Mammary epithelial cell (primary cell): ENCODE measurements at places on chromosomes 1 and 21. TPM values are rescaled to one million over a fixed set of nuclear protein-coding genes. Genes with fewer than 3 reads are reported as not detected.

ZNF683 gene
- total RNA-seq = not detected in 2 replicates

GRCh38 chr1:9942399-9942938 is 722 bp downstream of the LZIC start:
- DNase-seq = peak; percentile 57

DNA sequence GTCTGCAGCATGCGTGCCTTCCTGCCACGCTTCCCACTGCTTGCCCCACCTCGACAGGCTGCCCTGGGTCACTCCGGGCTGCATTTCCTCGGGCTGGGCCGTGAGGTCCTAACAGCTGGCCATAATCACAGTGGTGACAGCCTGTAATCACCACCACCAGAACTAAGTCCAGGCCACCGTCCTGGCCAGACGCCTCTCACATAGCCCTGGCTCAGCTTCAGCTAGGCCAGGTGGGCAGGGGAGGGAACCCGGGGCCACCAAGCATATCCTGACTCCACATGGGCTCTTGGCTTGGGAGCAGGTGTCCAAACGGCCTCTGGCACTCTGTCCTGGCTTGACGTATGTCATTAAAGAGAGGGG is 229.5 kb downstream of the TRABD2B start:
- DNase-seq = no peak

GRCh38 chr1:46001081-46001785 is 131.2 kb downstream of the PIK3R3 start:
- no peak for DNase-seq

- no peak for DNase-seq
Observed at GRCh38 chr1:114536043-114536442, 25.0 kb upstream of the TRIM33 start.

LYPD8 gene
- 1.2 TPM for total RNA-seq

DNA sequence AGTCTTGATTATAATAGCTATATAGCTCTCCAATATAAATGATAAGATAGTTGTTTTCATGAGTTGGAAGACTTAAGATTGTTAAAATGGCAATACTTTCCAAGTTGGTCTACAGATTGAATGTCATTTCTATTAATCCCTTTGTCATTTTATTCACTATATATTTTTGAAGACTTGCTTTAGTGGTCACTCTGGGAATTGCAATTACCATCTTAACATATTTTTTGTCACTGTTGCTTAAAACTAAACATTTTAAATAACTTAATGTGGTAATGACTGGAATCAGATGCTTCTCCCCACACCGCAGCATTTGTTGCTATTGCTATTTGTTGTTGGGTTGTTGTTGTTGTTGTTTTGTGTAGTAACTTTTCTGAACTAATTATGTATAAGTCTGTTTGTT is 1592.9 kb downstream of the MRPL39 start:
- DNase-seq = no peak

DNA sequence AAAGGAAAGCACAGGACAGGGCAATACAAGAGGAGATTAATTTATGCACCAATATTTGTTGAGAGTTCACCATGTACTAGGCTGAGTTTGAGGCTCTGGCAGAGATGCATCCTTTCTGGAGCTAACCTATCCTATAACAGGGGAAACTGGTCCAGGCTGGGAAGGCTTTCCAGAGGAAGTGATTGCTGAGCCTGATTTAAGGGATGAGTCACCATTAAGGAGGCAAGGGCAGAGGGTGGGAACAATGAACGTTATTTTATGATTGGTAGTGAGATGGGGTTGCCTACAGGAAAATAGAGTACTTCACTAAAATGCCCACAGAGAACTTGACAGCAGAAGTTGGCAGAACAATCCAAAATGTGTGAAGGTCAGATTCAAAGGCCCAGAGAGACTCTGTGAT is 141.4 kb downstream of the PLPP3 start:
- DNase-seq = peak; percentile 15

DNA sequence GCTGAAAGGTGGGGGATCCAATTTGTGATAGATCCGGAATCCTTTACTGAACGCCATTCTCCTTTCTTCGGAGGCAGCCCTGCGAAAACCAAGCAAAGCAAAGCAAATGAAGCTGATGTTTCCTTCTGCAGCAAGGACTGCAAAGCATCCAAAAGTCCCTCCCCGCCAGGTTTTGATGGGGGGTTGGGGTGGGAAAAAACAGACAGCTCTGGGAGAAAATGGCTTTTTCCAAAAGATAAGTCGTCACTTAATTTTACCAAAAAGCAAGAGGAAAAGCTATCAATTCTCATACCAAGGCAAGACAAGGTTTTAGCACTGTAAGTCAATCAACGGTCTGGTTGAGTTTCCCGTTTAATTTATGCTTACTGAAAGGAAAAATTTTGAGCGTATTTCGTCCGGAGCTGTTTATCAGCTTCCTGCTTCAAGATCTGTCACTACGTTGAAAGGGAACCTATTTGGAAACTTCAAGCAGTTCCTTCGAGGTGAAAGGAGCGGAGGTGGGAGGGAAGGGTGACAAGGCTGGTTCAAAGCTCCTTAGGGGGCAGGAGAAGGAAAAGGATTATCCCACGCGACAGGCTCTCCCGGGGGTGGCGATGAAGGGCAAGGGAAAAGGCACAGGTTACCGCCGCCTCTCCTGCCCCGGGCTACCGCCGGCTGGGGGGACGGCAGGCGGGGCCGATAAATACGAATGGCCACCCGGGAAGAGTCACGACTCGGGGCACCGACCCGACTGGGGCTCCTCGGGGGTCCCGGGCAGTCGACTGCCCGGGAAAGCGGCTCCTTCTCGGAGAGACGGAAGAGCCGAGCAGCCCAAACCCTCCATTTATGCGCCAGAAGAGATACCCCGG is 750 bp downstream of the SYNJ1 start:
- DNase-seq = peak; percentile 29

GRCh38 chr1:203626910-203627246 is 246 bp downstream of the ATP2B4 start:
- no peak for DNase-seq

KRTAP13-2 gene
- total RNA-seq = not detected in 2 replicates

COL9A2 gene
- 0.37 and 0.40 TPM in 2 replicates for total RNA-seq

MAP10 gene
- total RNA-seq = 0.14 and 0.21 TPM in 2 replicates

KLF17 gene
- 0.17 TPM for total RNA-seq

DNA sequence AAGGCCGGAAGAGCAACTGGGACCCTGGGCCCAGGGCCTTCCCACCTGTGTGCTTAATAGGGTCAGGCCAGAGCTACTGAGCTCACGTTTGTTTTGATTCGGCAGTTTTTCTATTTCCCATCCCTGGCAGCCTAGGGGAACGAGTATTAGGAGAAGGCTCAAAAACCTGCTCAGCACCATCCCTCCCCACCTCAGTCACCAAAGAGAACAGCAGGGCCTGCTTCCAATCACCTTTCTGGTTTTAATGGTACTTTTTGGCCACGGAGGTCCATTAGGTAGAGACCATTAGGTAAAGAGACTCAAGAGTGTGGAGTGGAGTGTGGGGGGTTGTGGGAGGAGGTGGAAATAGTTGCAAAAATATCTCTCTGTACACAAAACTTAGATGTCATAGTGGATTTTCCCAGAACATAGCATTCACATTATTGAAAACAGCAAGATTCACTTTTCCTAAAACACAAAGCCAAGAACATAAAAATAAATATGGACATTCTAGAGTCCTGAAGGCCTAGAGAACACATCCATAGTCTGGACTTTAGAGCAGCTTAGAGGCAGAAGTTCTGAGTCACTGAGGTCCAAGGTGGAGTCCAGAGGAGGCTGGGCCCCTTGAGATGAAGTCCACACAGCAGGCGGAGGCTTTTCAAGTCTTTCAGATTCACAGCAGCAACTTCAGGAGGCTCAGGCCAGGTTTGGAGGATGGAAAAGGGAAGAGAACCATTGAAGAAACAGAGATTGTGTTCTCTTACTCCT is 19.5 kb downstream of the NUAK2 start:
- no peak for DNase-seq

GRCh38 chr1:203129501-203130231 is 2.1 kb downstream of the ADORA1 start:
- no peak for DNase-seq

ADORA1 gene
- 1.7 TPM for total RNA-seq

DNA sequence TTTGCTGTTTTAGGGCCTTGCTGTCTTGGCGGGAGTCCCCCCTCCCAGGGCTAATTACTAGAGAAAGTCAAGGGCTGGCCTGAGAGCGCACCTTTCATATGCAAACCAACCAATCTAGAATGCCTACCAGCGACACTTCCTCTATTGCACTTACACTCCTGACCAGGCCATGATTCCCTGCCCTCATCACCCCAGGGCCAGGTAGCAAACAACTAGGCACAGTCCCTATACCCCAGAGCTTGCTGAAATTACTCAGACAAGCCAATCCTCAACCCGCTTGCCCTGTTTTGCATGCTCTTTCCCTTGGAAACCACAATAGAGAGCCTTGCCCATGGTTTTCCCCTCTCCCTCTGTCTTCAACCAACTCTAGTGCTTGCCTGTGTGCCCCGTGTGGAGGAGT is 70.3 kb downstream of the URB2 start:
- DNase-seq = no peak

GRCh38 chr1:84110629-84111028 is 33.4 kb upstream of the PRKACB start:
- DNase-seq = no peak

- DNase-seq = peak; percentile 50
Observed at GRCh38 chr21:26846036-26846931, 1.1 kb upstream of the ADAMTS1 start.

GRCh38 chr1:94039871-94040569 is 80.9 kb downstream of the ABCA4 start:
- no peak for DNase-seq

DNA sequence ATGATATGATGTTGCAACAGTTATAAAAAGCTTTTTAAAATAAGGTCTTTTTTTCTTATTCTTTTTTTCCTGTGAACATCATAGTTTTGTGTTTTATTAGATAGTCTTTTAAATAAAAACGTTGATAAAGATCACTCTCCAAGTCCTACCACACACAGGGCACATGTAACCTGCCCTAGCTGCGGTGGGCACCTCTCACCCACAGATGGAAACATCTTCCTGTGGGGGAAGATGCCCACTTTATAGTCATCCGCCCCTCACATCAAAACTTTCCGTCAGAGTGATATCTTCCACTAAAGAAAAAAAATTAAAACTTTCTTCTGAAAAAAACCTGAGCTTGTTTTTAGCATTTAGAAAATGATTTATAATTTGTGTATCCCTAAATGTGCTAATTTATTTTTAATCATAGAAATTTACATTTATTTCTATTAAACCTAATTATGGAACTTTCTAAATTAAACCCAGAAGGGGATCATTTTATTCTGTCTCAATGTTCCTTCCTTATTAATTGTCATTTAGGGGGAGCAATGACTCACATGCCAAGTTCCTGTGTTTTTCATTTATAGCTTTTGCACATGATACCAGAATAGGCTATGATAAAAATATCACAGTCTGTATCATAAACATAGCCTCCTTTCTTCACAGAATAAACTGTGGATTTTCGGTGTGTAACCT is 24.7 kb downstream of the TNFRSF9 start:
- no peak for DNase-seq

DNA sequence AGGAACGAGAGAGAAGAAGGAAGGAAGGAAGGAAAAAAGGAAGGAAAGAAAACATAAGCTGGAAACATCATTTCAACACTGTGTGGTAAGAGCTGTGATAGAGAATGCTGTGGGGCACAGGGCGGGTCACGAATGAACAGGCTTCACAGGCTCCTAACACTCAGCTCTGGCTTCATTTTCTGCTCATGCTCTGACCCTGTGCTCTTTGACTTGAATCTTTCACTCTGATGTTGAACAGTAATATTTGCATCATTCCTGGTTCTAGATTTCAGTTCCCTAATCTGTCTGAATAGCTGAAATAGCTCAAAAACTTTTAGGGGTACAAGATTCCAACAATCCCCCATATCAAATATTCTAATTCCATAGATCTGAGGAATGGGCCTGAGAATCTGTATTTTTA is 207.3 kb downstream of the LHX8 start:
- no peak for DNase-seq

DNA sequence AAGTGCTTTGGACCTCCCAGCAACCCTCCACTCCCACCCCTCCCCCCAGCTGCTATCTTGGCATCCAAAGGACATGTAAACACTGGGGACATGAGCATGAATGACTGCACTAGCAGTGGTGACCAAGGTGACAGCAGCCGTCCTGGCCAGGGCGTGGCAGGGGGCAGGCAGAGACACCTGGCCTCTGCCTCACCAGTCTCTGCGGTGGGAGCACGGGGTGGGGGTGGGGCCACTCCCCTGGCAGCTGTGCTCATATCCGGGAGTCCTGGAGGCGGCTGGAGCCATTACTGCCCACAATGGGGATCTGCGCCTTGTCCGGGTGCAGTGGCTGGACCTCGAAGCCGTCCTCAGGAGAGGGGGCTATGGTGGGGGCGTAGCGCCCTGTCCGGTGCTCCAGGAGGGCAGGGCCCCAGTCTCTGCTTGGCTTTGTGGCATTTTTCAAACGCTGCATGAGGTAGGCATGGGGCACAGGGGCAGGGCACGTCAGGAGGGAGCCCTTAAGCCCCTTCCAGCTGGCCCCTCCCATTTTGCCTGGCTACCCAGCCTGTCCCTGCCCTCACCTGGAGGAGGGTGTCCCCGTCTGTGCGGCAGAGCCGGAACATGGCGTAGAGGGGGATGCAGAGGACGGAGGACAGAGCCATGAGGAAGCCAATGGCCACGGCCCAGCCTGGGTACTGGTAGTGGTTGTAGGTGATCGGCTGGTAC is 6.0 kb downstream of the CCDC24 start:
- no peak for DNase-seq

DNA sequence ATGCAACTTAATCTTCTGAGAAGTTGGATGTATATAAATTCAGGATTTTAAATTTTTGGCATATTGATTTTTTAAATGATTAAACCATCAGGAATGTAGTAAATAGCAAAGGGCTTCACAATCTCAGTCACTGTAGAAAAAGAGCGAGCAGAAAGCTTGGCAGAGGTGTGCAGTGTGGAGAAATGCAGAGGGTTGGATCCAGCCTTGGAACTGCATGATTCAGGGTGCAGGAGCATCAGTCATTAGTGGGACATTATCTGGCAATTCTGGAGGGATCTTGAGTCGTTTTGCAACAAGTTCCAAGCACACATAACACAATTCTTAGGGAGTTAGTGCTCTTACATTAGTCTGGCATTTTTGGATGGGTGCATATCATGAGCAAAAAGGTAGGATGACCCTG is 267.9 kb downstream of the PLA2G4A start:
- no peak for DNase-seq

PDC gene
- total RNA-seq = not detected

DNA sequence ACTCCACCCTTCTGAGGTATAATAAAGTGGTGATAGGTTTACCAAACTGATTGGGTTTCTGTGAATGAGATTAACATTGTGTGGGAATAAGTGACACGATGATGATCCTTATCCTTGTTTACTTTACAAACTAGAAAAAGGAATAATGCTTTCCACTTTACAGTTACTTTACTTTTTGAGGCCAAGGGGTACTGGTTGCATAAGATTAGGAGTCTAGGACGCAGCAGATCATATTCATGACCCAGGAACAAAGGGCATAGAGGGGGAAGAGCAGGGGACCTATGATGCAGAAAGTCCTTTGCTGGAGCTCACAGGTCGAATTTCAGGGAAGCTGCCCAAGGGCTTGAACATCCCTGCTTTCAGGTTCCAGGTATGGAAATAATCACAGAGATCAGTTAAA is 20.4 kb downstream of the FGGY start:
- DNase-seq = no peak

SSU72 gene
- 123 and 125 TPM in 2 replicates for total RNA-seq

- DNase-seq = no peak
Observed at GRCh38 chr1:111602974-111603373, 16.6 kb upstream of the RAP1A start.

GRCh38 chr1:43545695-43546387 is 15.2 kb downstream of the PTPRF start:
- no peak for DNase-seq
